ENCODE measurements at places on chromosomes 2 and 18. TPM values are rescaled to one million over a fixed set of nuclear protein-coding genes. Genes with fewer than 3 reads are reported as not detected.
A peak's percentile ranks its signal among the peaks of the same experiment; 100 is the strongest.

DNA sequence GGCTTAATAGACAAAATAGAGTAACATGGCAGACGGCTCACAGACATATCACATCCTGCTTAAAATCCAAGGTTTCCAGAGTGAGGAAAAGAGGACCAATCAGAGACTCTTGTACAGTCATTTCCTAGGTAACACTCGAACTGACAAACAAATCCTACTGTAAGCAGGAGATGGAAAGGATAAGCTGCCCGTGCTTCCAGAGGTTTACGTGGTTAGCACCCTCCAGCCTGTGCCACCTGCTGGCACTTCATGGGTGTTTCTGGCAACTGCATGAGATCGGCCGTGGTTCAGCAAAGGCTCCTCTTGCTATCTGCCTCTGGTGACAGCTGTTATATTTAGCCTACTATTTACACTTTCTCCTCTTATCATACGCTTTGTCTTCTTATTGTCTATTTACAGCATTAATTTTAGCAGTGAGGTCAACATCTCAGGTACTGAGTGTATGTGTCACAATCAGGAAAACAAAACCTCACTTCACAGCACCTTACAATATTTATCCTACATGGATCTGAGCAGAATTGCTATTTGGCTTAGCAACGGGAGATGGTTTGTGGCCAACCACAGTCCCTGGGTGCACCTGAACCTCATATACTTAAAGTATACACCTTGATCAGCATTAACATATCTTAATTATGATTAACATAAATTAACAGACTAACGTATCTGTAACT lies 226.9 kb downstream of the TMEM163 start:
- peaks cover 13% of the 10 kb centered on the region for H3K4me1 ChIP-seq
- peak overlapping the region; percentile 17 for H3K27ac ChIP-seq
- H3K4me3 ChIP-seq, result no peak overlapping the region
- H3K36me3 ChIP-seq, result peaks cover 5% of the 10 kb centered on the region
- peaks cover 3% of the 10 kb centered on the region for H3K27me3 ChIP-seq

DNA sequence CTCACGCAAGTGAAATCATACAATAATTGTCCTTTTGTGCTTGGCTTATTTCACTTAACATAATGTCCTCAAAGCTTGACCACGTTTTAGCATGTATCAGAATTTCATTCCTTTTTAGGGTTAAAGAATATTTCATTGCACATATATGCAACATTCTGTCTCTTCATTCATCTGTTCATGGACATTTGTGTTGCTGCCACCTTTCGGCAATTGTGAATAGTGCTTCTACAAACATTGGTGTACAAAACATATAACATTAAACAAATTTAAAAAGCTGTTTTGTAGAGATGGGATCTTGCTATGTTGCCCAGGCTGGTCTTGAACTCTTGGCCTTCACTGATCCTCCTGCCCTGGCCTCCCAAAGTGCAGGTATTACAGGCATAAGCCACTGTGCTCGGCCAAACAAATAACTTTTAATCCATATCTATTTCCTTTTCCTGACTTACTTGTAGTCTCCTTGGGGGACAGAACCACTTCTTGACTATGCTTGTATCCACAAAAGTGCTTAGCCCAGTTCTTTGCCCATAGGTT lies 209.3 kb downstream of the SLC4A3 start:
- H3K4me3 ChIP-seq, result no peak overlapping the region
- no peak overlapping the region for H3K27ac ChIP-seq
- DNase-seq, result no peak
- no peaks in the 10 kb centered on the region for H3K27me3 ChIP-seq

Gene CD207
- 0.51 TPM for total RNA-seq

DNA sequence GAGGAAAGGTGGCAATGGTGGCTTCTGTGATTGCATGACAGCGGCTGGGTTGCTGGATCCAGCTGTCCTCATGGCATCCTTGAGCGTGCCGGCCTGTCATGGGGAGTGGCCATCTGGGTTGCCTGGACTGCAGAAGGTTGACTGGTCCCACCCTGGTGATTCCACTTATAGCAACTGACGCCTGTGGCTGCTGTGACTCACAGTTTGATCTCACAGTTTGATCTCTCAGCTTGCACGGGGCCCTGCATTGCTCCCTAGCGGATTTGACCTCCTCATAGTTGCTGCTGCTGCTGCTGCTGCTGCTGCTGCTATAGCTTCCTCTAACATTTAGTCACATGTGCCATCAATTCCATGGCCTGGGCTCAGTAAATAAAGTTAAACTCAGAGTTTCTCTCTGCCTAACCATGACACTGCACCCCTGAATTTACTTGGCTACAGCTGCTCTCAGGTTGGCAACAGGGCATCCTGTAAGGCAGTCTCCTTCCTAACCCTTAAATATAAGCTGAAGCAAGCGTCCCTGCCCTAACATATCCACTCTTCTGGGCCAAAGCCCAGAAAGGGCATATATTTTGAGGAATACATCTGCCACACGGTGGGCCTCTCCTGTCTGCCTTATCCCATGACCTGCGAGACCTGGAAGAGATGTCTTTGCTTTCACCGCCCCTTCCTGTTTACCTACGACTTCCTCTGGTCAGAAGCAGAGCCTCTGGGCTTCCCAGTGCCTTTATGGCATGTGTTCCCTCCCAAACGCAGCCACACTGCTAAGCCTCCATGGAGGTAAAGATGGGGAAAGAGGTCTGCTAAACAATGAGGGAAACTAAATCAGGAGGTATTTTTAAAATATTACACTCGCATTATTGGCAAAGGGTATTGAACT lies 37.8 kb upstream of the CCDC150 start:
- peaks cover 27% of the 10 kb centered on the region for H3K4me1 ChIP-seq
- DNase-seq, result peak; percentile 74
- H3K4me3 ChIP-seq, result peak overlapping the region; percentile 55
- H3K27me3 ChIP-seq, result peaks cover 2% of the 10 kb centered on the region

Measured in glutamatergic neuron (in vitro differentiated cells).